ENCODE measurements at places on chromosomes 6 and 20. TPM values are rescaled to one million over a fixed set of nuclear protein-coding genes. Genes with fewer than 3 reads are reported as not detected.

DNA sequence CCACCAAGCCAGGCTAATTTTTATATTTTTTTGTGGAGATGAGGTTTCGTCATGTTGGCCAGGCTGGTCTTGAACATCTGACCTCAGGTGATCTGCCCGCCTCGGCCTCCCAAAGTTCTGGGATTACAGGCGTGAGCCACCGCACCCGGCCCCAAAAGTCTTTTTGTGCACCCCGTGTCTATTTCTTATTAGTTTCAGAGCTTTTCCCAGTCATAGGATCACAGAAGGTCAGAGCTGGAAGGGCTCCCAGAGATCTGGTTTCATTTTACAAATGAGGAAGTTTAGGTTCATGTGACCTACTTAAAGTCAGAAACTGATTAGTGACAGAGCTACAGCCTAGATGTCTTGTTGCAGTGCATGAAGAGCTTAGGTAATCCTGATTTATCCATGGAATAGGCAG lies 1.6 kb upstream of the OGFRL1 start:
- DNase-seq: peak; percentile 70

GRCh38 chr6:148166339-148166968 lies 176.2 kb upstream of the SASH1 start:
- DNase-seq: no peak

DNA sequence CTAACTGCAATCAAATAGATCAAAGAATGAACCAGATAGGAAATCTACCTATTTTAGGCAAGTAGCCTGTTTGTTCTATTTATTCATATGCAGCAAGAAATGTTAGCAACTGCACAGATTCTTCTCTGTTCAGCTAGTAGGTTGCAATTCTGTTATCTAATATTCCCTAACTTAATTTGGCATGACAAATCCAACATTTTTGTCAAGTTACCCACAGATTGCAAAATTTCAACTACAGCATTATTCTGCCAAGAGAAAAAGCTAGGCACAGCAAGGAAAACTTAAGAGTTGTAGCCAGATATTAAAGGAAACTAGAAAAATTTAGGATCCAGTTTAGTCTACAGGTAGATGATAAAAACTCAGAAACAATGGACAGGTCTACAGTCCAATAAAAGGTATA lies 104.4 kb upstream of the SYNCRIP start:
- DNase-seq: no peak

DNA sequence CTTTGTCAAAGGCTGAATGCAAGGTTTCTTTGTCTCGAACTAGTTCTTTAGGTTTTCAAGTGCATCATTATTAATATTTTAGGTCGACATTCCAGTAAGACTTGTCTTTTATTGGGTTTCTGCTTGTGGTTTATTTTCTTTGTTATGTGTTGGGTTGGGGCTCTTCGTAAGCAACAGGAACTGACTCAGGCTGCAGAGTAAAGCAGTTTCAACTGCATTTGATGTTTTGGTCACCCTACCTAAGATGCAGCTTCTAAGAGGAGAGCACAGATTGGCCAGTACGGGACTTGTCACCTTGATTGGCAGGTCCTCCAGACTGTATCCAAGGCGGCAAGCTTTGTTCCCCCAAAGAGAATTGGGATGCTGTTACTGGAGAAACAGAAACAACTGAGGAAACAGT lies 149.5 kb upstream of the SULF2 start:
- no peak for DNase-seq

DNA sequence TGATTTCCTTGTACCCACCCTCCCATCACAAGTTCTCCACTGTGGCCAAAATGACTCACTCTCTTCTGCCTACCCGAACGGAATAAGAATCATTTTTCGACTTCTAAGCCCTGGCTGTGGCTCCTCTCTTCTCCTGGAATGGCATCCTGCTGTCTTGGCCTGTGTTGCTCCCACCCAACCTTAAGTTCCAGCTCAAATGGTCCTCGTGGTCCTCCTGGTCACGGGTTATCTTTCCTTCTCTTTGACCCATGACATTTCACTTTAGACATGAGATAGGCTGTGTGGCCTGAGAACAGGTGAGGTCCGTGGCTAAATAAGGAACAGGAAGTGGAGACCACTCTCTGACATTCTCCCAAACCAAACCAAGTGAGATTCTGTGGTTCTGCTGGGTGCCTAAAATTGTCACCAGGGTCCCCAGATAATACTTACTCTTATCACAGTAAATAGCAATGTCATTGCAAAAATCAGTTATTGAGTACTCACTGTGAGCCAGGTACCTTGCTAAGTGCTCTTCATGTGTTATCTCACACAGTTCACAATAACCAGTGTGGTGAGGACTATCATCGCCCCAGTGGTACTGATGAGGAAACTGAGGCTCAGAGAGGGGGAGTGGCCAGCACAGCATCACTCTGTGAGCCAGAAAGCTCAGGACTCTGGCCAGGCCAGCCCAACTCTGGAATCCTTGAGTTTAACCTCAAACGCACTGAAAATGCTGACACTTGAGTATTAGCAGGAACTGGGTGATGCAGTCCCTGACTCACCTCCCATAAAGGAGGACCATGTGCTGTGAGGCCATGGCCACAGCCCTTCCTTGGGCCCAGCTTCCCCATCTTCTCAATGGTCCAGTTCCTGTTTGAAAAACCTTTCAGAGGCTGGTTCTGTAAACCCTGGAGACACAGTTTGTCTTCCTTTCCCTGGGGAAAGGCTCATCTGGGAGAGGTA lies 74.8 kb upstream of the SIRPA start:
- DNase-seq: no peak

DNA sequence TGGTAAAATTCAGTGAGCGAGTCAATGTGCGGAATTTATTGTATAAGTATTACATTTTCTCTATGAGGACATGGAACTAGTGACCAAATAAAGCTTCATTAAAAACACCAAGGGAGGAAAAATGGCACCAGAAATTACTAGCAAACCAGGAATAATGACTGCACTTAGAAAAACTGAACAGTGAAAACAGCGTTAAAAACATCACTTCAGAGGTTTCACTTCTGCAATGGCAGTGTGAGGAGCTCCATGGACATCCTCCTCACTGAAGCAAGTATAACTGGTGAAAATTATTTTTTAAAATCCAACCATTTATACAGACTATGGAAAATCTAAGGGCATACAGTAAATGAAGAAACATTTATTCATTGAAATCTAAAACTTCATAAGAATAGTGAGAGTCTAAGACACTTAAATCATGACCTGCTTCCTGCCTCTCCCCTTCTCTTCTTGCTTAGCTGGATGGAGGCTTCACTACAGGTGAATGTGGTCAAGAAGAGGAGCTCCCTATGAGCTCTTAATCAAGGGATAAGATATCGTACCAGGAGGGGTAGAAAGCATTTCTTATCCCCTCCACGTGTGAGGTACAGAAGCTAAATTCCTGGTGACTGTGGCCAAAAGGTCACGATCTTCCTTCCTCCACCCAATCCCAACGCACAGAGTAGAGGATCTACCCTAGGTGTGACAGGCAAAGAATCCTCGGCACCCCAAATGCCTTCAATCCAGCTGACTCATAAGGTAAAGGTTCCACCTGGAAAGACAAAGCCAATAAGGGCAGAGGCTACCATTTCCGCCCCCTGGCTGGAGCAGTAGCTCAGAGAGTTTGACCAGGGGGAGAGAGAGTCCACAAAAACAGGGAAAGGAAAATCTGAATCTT lies 12.3 kb upstream of the ASF1A start:
- DNase-seq: no peak

The REM1 gene
- 2.9 TPM for total RNA-seq

DNA sequence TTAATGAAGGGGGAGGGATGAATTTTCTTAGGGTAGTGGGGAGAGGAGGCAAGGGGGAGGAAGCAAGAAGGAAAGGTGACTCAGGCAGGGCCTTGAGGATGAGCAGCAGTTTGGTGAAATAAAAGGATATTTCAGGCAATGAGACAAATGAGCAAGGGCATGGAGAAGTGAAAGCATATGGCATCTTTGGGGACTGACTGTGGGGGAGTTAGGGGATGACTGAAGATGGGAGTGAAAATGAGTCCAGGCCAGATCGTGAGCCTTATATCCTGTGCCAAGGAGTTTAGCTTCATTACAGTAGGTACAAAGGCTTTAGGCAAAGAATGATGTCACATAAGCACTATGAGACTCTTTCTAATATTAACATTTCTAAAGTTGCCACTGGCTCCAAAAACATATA lies 51.9 kb downstream of the ILRUN start:
- DNase-seq: no peak

The RCAN2 gene
- 3.7 TPM for total RNA-seq

The BTN1A1 gene
- not detected for total RNA-seq

- DNase-seq: peak; percentile 50
These were observed 96.1 kb upstream of the ARMC2 start for GRCh38 chr6:108751851-108752732.

DNA sequence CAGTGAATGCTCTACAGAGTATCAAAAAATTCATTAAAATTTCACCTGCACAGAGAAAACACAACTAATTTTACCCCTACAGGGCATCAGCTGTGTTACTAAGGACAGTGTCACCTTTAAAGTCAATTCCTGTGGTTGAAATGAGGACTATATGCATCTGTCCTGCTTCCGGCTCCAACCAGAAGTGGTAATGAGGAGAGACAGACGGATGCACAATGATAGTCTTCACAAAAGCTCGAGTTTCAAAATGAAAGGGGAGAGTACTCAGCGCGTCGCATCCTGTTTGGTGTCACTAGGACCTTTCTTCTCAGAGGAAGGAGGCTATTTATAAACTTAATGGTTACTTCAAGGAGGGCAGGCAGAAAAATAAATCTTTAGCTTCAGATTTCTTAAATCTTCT lies 86.5 kb downstream of the LYRM4 start:
- DNase-seq: no peak

DNA sequence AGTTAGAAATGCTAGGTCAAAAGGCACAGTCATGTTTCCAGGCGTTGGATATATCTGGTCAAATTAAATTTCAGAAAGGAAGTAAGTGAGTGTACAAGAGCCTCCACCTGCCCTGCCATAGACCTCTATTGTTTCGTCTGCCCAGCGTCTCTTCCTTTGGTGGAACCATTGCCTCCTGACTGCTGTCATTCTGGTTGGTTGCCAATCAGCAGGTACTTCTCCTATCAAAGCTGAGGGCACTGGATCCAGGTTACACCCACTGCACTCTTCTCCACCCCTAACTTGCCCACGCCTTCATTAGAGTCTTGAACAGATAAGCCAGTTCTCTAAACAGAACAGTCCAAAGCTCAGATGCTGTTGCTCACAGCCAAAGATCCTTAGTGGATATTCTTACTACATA lies 2.6 kb upstream of the WFDC5 start:
- DNase-seq: no peak

The COL21A1 gene
- total RNA-seq: 8.3 TPM

DNA sequence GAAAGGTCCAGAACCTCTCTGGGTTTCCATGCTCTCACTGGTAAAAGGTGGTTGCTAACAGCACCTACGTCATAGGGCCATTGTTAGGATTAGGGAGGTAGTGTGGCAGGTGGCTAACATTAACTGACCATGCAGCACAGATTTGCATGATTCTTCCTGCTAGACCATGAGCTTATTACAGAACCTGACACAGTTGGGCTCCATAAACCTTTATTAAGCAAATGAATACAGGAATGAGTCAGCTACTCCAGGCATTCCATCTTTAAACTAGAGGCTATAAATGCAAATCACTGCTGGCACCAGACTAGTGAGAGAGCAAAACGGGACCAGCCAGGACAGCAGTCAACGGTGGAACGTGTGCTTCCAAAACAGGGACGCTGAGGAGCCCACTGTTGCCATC lies 440.1 kb downstream of the PTPRT start:
- DNase-seq: no peak

The C6orf141 gene
- 25.6 TPM for total RNA-seq
